RPMI7951 (cell line): ENCODE measurements at places on chromosomes 11 and 22. TPM values are rescaled to one million over a fixed set of nuclear protein-coding genes. Genes with fewer than 3 reads are reported as not detected.

Gene KLHL35
- total RNA-seq: 1.6 and 1.8 TPM in 2 replicates

Gene RTN4RL2
- total RNA-seq: 0.72 and 0.88 TPM in 2 replicates

Gene UVRAG
- total RNA-seq: 12.3 and 17.7 TPM in 2 replicates

Gene VSIG10L2
- total RNA-seq: 0.10 TPM in 1 of 2 replicates, not detected in the other

Gene LRRN4CL
- 6.0 and 6.2 TPM in 2 replicates for total RNA-seq

Gene TMA7B
- total RNA-seq: 0.20 and 0.24 TPM in 2 replicates

Gene ARHGEF17
- 9.1 and 9.4 TPM in 2 replicates for total RNA-seq

Gene SCARF2
- total RNA-seq: 6.0 and 6.1 TPM in 2 replicates

Gene HSCB
- total RNA-seq: 17.1 and 23.5 TPM in 2 replicates

Gene PGA5
- total RNA-seq: not detected in 2 replicates

Gene KCNJ11
- total RNA-seq: not detected in 2 replicates

Gene BCL2L13
- 40.8 and 41.1 TPM in 2 replicates for total RNA-seq
